Aorta (tissue), 5 donors: ENCODE measurements at places on chromosomes 2 and 18.

GRCh38 chr2:73907840-73908452 is 15.1 kb downstream of the ACTG2 start:
- DNase-seq: no peak

- no peak for DNase-seq
Measured at GRCh38 chr2:99190548-99190947, 9.6 kb downstream of the MRPL30 start.

DNA sequence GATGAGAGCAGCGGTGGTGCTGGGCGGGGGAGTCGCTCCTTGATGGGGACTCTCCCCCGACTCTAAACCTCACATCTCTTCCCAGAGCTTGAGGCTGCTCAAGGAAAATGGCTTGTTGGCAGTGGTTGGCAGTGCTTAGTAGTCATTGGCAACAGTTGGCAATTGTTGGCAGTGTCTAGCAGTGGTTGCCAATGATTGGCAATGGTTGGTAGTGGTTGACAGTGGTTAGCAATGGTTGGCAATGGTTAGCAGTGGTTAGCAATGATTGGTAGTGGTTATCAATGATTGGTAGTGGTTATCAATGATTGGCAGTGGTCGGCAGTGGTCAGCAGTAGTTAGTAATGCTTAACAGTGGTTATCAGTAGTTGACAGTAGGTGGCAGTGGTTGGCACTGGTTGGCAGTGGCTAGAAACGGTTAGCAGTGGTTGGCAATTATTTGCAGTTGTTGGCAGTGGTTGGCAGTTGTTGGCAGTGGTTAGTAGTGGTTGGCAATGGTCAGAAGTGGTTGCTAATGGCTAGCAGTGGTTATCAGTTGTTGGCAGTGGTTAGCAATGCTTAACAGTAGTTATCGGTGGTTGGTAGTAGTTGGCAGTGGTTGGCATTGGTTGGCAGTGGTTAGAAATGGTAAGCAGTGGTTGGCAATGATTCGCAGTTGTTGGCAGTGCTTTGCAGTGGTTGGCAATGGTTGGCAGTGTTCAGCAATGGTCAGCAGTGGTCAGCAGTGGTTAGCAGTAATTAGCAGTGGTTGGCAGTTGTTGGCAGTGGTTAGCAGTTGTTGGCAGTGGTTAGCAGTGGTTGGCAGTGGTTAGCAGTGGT is 85.4 kb upstream of the OTOS start:
- DNase-seq: no peak

DNA sequence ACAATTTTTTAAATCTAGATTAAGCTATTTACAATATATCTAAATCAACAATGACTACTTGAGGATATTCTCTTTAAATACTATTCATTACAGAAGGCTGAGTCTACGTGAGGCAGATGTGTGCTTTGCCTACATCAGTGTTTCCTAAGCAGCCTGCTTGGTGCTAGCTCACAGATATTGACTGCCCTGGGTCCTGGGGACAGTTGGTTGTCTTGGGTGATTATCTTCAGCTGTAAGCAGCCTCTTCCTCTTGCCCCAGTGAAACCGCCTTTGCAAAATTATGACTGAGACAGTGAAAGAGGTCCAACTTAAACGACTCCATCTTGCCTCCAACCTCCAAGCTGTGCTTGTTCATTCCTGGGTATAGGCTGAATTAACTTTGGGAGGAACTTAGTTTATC is 39.6 kb upstream of the CCDC88A start:
- DNase-seq: no peak

DNA sequence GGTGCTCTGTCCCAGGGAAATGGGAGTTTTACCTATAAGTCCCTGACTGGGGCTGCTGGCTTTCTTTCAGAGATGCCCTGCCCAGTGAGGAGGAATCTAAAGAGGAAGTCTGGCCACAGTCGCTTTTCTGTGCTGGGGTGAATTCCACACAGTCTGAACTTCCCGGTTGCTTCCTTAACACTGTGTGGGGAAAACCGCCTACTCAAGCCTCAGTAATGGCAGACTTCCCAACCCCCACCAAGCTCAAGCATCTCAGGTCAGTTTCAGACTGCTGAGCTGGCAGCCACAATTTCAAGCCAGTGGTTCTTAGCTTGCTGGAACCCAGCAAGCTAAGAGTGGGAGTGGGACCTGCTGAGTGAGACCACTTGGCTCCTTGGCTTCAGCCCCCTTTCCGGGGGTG is 54.9 kb downstream of the NUP35 start:
- DNase-seq: no peak

DNA sequence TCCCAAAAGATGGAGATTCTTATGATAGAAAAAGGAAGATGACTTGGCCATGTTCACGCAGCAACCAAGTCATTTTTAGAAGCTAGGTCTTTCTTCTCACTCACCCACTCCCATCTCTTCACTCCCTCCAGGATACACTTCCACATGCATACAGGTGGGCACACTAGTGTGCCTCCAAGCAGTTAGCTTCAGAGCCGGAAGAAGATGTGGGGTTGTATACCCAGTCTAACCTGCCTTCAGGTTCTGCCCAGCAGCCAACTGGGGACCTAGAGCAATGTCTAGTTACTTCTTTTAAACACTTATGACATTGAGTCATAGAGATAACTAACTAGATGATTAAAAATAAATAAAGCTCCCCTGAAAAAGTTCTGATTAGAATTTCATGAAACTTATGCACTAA is 21.8 kb upstream of the TANK start:
- no peak for DNase-seq
